ENCODE measurements at places on chromosomes 11 and 22. TPM values are rescaled to one million over a fixed set of nuclear protein-coding genes. Genes with fewer than 3 reads are reported as not detected.

GRCh38 chr11:27658535-27659236 lies 41.6 kb downstream of the BDNF start:
- no peaks in the 10 kb centered on the region for H3K27me3 ChIP-seq
- H3K36me3 ChIP-seq: no peaks in the 10 kb centered on the region
- no peaks in the 10 kb centered on the region for H3K4me1 ChIP-seq
- H3K27ac ChIP-seq: no peak overlapping the region

GRCh38 chr11:130527636-130528297 lies 79.3 kb downstream of the ADAMTS15 start:
- no peak for DNase-seq
- no peak overlapping the region for H3K4me3 ChIP-seq
- no peaks in the 10 kb centered on the region for H3K36me3 ChIP-seq
- no peaks in the 10 kb centered on the region for H3K27me3 ChIP-seq

DNA sequence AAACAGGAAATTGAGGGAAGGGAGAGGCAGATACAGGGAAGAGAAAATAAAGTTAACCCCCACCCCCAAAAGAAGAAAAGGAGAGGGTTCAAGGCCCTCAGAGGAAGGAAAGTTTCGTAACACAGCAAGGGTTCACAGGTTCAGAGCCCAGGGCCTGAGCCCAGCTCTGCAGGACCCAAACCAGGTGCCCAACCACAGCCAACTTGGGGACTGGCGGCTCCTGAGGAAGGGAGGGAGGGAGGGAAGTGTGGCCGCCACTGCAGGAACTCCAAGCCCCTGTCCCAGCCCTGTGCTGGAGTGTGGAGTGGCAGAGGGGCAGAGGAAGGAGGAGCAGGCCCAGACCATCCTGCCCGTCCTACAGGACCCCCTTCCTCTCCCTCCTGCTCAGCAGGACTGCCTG lies 59.2 kb downstream of the ELFN2 start:
- H3K27me3 ChIP-seq: peaks cover 4% of the 10 kb centered on the region
- DNase-seq: no peak
- no peak overlapping the region for H3K4me3 ChIP-seq
- H3K4me1 ChIP-seq: no peaks in the 10 kb centered on the region

- peak within 1 kb of the TSS; percentile 84 for H3K4me3 ChIP-seq
- H3K36me3 ChIP-seq: peaks cover 13% of the 10 kb centered on the region
- peak; percentile 52 for DNase-seq
- peaks cover 71% of the 10 kb centered on the region for H3K4me1 ChIP-seq
Measured at GRCh38 chr22:36160499-36160942, at the start of gene APOL3. Gene APOL3 (minus strand): TSS chr22:36160755. CDS start chr22:36149055, 11,700 bp downstream.

- no peak for DNase-seq
- no peak overlapping the region for H3K27ac ChIP-seq
- H3K4me1 ChIP-seq: no peaks in the 10 kb centered on the region
- H3K27me3 ChIP-seq: no peaks in the 10 kb centered on the region
Measured at GRCh38 chr22:48937032-48937639, 890.5 kb downstream of the BRD1 start.

DNA sequence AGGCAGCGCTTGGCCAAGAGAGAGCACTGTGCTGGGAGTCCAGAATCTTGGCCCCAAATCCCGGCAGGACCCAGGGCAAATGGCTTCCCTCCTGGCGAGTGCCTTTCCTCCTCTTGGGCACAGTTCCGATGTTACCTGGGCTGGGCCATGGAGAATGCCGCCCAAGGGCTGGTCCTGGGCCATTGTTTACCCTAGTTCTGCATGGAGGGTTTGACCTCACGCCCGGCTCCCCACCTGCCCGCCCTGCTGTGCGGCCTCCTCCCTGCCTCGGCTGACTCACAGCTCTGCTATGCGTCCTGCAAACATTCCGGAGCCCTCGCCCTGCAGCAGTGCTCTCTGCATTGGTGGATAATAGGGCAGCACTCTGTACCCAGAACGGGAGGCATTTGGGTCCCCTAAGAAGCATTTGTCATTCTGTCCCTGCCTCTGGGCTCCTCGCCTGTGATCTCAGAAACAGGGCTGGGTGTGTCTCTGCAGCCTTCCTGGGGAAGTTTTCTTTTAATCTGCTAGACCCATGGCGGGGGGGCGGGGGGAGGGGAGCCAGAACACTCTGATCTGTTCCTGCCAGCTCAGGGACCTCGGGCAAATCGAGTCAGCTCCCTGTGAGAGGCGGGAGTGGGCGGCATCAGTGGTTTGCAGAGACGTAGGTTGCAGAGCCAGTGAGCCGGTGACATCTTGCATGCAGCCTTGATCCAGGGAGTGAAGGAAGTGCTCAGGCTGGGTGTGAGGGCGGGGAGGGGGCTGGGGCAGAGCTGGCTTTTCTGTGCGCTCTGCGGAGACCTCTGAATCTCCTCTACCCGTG lies 32.9 kb upstream of the SMIM38 start:
- no peaks in the 10 kb centered on the region for H3K27me3 ChIP-seq
- H3K27ac ChIP-seq: peak overlapping the region; percentile 80
- peaks cover 26% of the 10 kb centered on the region for H3K4me1 ChIP-seq
- peak overlapping the region; percentile 62 for H3K4me3 ChIP-seq

GRCh38 chr11:61290905-61291690 lies 4.0 kb downstream of the VWCE start:
- H3K27ac ChIP-seq: no peak overlapping the region
- peaks cover 3% of the 10 kb centered on the region for H3K36me3 ChIP-seq
- no peak overlapping the region for H3K4me3 ChIP-seq
- peaks cover 14% of the 10 kb centered on the region for H3K27me3 ChIP-seq
- peaks cover 10% of the 10 kb centered on the region for H3K4me1 ChIP-seq
- no peak for DNase-seq

- H3K27ac ChIP-seq: no peak overlapping the region
- H3K4me1 ChIP-seq: peaks cover 20% of the 10 kb centered on the region
- no peak overlapping the region for H3K4me3 ChIP-seq
- no peak for DNase-seq
Measured at GRCh38 chr11:46836870-46837269, 9.2 kb downstream of the CKAP5 start.

DNA sequence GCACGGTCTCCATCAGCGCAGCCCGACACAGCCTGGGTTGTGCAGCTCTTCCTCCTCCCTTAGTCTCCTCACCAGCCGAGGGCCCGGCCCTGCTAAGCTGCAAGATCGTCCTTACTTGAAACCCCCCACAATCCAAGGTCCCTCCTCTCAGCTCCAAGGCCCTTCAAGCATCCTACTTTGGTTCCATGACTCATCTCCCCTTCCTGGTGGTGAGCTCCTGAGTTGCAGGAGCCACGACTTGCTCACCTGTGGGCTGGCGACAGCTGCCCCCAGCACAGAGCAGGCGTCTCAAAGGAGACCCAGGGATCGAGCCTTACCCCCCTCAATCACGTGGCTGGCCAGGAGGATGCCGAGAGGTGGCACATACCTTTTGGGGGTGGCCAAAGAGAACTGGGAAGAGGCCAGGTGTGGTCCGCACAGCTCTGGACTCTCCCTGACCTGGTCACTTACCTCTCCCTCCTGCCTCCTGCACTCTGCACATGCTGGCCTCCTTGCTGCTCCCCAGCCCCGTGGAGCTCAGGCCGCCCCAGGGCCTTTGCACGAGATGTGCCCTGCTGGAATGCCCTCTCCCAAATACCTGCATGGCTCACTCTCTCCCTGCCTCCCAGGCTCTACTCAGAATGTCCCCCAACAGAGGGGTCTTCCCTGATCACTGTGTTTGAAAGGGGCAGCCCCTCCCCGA lies 35.2 kb upstream of the FADD start:
- no peak overlapping the region for H3K4me3 ChIP-seq
- H3K27ac ChIP-seq: no peak overlapping the region
- H3K4me1 ChIP-seq: no peaks in the 10 kb centered on the region
- no peaks in the 10 kb centered on the region for H3K36me3 ChIP-seq
- DNase-seq: no peak

- no peak overlapping the region for H3K4me3 ChIP-seq
- H3K36me3 ChIP-seq: no peaks in the 10 kb centered on the region
- H3K4me1 ChIP-seq: peaks cover 1% of the 10 kb centered on the region
- no peak overlapping the region for H3K27ac ChIP-seq
- no peak for DNase-seq
Measured at GRCh38 chr11:12727563-12728211, 53.5 kb downstream of the TEAD1 start.

- peaks cover 60% of the 10 kb centered on the region for H3K27me3 ChIP-seq
- H3K4me1 ChIP-seq: peaks cover 15% of the 10 kb centered on the region
- no peaks in the 10 kb centered on the region for H3K36me3 ChIP-seq
Measured at GRCh38 chr11:67024966-67025365, 2.0 kb downstream of the SYT12 start.

GRCh38 chr22:19522190-19522880 lies 1.9 kb downstream of the CLDN5 start:
- H3K4me3 ChIP-seq: peak overlapping the region; percentile 65
- DNase-seq: no peak
- H3K27me3 ChIP-seq: peaks cover 12% of the 10 kb centered on the region

- H3K27ac ChIP-seq: no peak overlapping the region
- H3K4me1 ChIP-seq: no peaks in the 10 kb centered on the region
Measured at GRCh38 chr11:111559800-111560464, 19.4 kb downstream of the LAYN start.

- no peaks in the 10 kb centered on the region for H3K4me1 ChIP-seq
- no peaks in the 10 kb centered on the region for H3K36me3 ChIP-seq
- H3K4me3 ChIP-seq: no peak overlapping the region
Measured at GRCh38 chr22:49188091-49188490, 639.6 kb downstream of the BRD1 start.

DNA sequence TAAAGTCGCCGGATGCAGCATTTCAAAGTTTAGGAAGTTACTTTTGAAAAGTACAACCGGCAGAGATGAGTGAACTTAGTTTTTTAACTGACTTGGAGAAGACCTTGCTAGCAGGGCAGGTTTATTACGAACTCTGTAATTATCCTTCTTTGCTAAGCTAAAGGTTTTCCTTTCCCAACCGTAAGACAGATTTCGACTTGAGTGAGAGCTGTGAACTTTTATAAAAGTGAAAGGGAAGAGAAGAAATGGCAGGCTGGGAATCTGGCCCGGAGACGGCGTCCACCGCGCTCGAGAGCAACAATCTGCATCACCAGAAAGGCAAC lies 659 bp upstream of the TEAD1 start:
- H3K4me1 ChIP-seq: peaks cover 6% of the 10 kb centered on the region
- peaks cover 64% of the 10 kb centered on the region for H3K27me3 ChIP-seq
- no peaks in the 10 kb centered on the region for H3K36me3 ChIP-seq
- peak overlapping the region; percentile 80 for H3K4me3 ChIP-seq
- DNase-seq: no peak
- no peak overlapping the region for H3K27ac ChIP-seq

- no peak overlapping the region for H3K4me3 ChIP-seq
- no peak overlapping the region for H3K27ac ChIP-seq
- H3K27me3 ChIP-seq: no peaks in the 10 kb centered on the region
- no peak for DNase-seq
Measured at GRCh38 chr11:58060535-58060934, 29.8 kb downstream of the OR6Q1 start.

DNA sequence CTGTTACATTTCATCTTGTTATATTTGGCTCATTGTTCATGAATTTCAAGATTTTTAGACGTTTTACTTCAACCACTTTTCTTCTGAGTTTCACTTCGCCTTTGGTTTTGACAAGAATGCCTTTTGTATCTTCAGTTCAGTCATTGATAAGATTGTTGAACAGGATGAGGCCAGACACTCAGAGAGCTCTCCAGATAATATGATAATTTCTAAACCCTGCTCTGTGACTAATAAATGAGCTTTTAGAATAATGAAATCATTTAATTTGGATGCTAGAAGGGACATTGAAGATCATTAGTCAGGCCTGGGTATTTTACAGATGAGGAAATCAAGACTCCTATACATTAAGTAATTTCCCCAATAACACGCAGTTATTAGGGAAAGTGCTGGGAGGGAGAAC lies 37.2 kb upstream of the GRAMD1B start:
- peak overlapping the region; percentile 57 for H3K27ac ChIP-seq
- DNase-seq: no peak
- peaks cover 15% of the 10 kb centered on the region for H3K36me3 ChIP-seq
- peaks cover 43% of the 10 kb centered on the region for H3K4me1 ChIP-seq
- H3K4me3 ChIP-seq: no peak overlapping the region

DNA sequence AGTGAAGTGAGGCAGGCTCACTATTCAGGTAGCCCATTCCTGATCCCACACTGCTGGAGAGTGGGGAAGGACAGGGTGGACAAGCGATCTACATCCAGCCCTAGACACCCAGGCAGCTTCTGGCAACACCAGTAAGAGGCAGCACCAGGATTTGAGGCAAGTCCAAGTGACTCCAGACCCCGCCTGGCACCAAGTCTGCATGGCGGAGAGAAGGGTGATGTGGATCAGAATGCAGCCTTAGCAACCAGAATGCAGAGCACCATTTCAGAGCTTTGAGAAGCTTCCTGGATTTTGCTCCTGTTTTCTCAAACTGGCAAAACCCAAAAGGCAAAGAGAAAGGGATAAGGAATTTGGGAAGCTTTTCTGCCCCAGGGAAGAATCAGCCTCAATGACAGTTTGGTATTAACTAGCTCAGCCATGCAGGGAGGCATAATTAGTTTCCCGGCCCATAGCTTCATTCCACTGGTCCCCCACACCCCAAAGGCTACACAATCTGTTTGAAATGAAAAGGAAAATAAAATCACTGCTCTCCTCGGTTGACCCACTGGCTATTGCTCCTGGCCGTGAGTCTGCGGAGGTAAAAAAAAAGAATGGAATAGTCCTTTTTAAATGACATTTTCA lies 17.3 kb downstream of the GALNT18 start:
- no peaks in the 10 kb centered on the region for H3K4me1 ChIP-seq
- no peak overlapping the region for H3K4me3 ChIP-seq
- H3K27me3 ChIP-seq: peaks cover 4% of the 10 kb centered on the region
- no peak overlapping the region for H3K27ac ChIP-seq

DNA sequence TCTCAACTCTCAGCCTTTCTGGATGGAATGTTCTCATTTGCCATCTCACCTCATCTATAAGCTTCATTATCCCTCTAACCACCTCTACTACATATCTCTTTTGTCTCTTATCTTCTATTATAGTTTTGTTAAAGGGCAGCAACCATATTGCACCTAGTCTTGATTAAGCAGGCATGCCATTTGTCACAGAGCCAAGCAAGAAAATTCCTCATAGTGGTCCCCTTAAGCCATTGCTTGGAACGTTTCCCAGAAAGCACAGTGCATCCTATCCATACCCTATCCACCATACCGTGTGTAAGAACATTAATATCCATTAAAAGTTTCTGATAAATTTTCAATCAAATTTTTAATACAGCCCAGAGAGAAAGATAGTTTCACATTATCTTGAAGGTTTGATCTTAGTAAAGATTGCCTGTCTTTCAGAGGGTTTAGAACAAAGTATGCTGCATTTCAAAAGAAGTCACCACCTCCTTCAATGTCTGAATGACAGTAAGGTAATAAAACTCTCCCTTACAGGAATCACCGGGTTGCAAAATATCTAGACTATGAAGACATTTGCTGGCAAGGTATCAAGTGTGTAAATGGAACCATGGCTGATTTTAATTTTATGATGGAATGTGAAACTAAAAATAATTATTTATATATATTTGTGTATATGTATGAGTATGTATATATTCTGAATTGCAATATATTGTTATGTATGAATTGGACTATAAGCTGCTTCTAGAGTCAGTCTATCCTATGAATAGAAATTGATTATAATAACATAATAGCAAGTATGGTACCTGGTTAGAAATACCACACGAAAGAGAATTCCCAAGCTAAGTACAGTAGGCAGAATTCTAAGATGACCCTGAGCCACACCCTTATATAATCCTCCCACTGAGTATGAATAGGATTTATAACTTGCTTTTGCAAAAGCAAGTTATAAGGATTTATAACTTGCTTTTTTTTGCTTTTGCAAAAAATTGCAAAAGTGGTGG lies 1296.3 kb downstream of the LRRC4C start:
- H3K27ac ChIP-seq: no peak overlapping the region
- no peak overlapping the region for H3K4me3 ChIP-seq
- no peaks in the 10 kb centered on the region for H3K36me3 ChIP-seq
- no peaks in the 10 kb centered on the region for H3K27me3 ChIP-seq
- DNase-seq: no peak

The MRPL11 gene
- total RNA-seq: 96.1 TPM

The CDC45 gene
- 101 TPM for total RNA-seq

The ASRGL1 gene
- 7.4 TPM for total RNA-seq

Measured in activated T-helper 2 cell treated with anti-CD3 and anti-CD28 coated beads, Interferon-gamma antibody, Interleukin-2, Interleukin-4, amounts not matched to agents 10 μg/mL and 5 μg/mL and 100 μg/mL, durations not matched to agents 14 hours and 24 hours and 36 hours (primary cell).